CD4-positive, alpha-beta T cell treated with Interleukin-4 for 1 hour (primary cell): ENCODE measurements at places on chromosomes 3 and 15.
A peak's percentile ranks its signal among the peaks of the same experiment; 100 is the strongest.

GRCh38 chr3:11653298-11654055 lies 9.8 kb upstream of the VGLL4 start:
- no peak for DNase-seq

DNA sequence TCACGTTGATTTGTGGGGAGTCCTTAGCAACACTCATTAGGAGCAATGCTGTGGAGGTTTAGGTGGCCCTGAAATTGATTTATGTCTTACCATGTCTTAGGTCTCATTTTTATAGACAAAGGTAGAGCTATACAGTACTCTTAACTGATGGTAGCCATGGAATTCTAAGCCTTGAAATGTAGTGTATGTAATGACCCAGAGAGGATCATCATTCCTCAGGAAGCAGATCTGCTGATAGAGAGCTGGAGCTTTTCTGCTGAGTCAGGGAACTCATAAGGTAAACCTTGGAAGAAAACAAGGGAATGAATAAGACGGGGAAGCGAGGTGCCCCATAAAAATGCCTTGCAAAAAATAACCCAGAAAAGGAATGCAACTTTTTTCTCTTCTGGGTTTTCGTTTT lies 34.0 kb upstream of the ZNF639 start:
- DNase-seq, result no peak

- no peak for DNase-seq
Measured at GRCh38 chr3:107110596-107111305, 266.5 kb upstream of the CCDC54 start.

DNA sequence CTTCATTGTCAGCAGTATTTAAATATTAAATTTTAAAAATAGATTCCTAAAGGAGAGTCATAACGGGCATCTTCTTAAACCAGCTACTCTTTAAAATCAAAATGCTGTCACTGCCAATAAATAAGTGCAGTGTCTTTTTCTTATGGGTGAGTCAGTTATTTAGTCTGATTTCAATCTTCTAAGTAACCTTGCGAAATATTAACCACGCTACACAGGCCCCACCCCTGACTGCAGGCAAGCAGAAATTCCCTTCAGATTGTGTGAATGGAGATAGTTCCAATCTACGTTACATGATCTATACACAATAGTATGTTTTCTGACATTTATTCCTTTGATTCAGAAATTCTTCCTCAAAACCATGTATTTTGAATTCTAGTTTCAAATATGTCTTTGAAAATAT lies 141.5 kb downstream of the GADL1 start:
- no peak for DNase-seq

- no peak for DNase-seq
Measured at GRCh38 chr3:40521254-40521653, 3.5 kb upstream of the ZNF621 start.

DNA sequence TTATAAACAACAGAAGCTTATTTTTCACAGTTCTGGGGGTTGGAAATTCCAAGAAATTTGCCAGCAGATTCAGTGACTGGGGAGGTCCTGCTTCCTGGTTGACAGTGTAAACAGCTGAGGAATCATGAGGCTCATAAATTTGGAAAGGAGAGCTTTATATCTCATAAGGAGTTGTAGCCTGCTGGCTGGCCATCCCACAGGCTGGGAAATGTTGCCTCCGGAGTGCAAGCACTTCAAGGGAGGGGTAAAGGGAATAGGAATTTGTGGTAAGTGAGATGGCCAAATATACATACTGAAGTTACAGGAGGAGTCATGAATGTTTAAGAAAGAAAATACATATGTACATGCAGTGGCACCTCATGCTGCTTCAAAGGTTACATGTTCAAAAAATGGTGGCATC lies 217.2 kb upstream of the CBLB start:
- no peak for DNase-seq

DNA sequence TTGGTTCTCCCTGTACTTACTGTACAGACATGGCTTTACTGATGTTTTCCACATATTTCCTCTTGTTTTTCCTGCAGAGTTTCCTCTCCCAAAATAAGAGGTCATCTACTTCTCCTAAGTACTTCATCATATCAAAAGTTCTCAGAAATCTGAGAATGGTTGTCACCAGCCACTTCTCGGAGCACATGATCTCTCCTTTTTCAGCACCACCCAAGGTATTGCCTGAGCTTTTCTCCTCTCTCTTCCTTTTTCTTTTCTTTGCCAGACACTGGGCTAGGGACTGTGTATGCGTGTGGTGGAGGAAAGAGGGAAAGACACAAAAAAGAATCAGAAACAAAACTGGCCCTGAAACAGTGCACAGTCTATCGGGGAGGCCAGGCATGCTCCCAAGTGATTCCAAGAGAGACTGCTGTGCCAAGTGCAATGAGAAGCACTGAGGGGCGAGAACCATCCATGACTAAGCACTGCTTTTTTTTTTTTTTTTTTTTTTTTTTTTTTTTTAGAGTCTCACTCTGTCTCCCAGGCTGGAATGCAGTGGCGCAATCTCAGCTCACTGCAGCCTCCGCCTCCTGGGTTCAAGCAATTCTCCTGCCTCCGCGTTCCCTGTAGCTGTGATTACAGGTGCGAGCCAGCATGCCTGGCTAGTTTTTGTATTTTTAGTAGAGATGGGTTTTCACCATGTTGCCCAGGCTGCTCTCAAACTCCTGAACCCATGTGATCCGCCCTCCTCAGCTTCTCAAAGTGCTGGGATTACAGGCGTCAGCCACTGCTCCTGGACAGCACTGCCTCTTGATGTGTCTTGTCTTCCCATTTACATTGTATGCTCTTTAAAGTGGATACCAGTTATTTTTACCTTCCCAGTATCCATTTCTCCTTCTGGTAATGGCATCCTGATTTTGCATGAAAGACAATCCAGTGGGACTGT lies 194.0 kb upstream of the FEZF2 start:
- DNase-seq, result no peak

DNA sequence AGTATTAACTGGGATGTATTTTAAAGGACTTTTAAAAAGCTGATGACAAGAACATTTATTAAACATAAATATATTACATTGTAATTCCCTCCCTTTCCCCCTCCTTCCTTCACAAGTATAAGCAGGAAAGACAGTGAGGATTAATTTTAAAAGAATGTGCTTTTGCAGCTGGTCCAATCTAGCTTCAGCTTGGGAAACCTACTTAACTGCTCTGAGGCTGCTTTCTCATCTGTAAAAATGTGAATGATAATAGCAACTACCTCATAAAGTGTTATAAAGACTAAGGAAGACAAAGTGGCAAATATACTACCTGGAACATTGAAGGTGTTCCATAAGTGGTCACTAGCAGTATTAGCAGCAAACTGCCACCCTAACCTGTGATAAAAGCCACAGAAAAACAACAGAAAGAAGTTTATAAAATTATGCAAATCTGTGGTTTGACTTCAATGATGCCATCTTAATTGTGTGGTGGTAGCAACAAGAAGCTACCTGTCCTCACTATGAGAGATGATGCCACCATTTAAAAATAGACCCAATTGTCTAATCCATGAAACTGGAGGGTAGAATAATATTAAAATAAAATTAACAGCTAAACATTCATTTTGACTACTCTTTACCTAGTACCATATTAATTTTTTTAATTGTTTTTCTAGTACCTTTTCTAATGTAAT lies 20.0 kb downstream of the DHX36 start:
- DNase-seq, result no peak

DNA sequence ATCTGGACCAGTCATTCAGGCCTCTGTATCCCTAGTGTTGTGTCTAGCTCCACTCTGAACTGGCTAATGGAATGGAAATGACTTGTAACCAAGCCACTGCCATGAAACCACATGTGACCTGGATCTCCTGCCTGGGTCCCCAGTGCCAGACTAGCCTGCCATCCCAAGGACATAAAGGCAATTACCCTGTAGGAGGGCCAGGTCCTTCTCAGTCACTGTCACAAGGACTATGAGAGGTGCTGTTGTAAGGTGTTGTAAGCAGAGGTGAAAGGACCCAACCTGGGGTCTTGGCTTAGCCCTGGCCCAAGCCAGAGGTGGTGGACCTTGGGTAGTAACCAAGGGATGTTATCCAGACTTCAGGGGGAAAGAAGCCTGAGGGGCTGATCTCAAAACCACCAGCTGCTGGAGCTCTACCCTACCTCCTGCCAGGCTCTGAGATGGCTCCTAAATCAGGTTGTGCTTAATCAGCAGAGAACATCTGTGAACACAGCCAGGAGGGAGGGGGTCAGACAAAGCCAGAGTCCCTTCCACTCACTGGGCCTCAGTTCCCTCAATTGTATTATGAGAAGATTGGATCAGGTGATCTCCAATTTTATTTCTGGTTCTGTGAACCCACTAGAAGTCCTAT lies 15.7 kb upstream of the KLHL24 start:
- DNase-seq, result no peak

GRCh38 chr15:34262362-34262761 lies 37.5 kb downstream of the EMC4 start:
- DNase-seq, result no peak

- no peak for DNase-seq
Measured at GRCh38 chr15:55588815-55589115, 620 bp upstream of the PYGO1 start.

GRCh38 chr3:109943181-109943580 lies 605.8 kb upstream of the DPPA4 start:
- DNase-seq, result no peak

DNA sequence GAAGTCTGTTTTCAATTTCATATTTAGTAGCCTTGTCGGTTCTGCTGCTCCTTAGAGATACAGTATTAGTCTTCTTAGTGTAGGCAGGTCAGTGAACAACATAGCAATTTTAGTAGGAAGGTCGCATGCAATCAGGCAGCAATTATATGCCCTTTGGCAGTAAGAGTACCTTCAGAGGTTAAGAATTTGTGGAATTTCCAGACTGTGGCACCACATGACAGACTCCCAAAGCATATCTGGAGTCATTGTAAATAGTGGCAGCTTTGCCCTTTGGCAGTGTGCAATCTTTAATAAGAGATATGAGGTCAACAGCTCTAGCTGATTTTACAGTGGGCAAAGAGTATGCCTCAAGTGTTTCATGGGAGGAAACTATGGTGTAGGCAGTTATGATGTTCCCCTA lies 1532.5 kb upstream of the CADM2 start:
- no peak for DNase-seq

DNA sequence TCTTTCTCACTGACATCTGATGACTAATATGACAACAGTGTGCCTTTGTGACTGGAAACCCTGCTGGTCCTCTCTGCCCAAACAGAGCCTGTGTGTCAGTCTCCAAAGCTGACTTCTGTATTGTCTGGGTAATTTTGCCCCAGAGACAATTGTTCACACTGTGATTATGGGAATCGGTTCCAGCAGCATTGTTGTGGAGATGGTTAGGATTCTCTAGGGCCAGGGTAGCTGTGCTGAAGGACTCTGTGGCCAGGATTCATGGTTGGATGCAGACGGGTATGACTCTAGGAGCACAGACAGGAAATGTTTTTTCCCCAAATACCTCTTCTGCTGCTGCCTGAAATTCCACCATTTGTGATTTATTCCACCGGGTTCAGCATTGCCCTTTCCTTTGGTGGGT lies 57.5 kb upstream of the ITGA11 start:
- DNase-seq, result no peak

- no peak for DNase-seq
Measured at GRCh38 chr3:157131861-157132260, 28.1 kb downstream of the CCNL1 start.

DNA sequence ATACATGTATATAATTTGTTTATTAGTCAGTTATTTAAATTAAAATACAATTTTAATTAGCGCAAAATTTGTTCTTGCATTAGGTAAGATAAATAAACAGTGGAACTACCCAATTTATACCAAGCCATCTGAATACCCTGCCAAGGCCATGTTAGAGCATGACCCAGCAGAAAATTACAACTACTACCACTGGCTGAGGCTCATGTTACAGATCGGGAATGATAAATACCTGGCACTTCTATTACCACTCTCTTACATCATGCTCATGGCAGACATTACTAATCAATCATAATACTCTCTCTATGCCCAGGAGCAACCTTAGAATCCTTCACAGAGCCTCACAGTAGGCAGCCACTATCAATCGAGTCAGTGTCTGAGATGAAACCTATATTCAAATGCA lies 21.2 kb upstream of the LMOD3 start:
- no peak for DNase-seq

GRCh38 chr3:133040696-133041523 lies 2.7 kb downstream of the TMEM108 start:
- no peak for DNase-seq

DNA sequence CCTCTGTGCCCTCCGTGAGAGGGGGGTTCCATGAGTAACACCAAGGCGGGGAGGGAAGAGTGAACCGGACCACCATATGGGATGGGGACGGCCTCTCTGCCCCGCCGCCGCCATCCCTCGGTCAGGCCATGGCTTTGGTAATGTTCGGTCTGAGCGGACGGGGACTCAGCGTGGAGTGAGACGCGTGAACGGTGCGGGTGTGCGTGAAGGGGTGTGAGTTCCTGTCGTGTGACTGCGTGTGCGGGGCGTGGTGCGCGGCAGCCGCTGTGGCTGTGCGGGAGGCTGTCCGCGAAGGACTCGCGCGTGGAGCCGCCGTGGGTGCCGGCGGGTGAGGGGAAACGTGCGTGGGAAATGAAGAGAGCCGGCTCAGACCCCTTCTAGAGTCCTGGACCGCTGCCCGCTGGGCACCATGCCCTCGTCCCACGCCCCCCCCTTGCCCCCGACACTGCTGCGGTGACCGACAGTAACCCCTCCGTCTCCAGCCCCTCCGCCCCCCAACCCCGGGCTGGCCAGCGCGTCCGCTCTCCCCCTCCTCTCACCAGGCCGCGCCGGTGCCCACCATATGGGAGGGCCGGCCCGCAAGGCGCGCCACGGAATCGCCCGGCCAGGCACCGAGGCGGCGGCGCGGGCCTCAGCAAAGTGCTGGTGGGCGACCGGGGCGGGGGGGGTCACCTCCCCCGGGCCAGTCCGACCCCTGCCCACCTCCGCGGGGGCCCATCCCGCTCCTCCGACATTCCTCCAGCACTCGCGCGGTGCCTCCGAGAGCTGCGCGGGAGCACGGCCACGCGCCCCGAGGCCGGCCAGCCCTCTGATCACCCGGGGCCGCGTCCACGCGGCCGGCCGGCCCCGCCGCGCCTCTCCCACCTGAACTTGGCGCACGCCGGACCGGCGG lies 589 bp downstream of the KLF15 start:
- peak; percentile 23 for DNase-seq

GRCh38 chr3:187746059-187746441 lies 782 bp upstream of the BCL6 start:
- DNase-seq, result no peak

- DNase-seq, result no peak
Measured at GRCh38 chr3:9809239-9809614, 835 bp upstream of the TTLL3 start.

DNA sequence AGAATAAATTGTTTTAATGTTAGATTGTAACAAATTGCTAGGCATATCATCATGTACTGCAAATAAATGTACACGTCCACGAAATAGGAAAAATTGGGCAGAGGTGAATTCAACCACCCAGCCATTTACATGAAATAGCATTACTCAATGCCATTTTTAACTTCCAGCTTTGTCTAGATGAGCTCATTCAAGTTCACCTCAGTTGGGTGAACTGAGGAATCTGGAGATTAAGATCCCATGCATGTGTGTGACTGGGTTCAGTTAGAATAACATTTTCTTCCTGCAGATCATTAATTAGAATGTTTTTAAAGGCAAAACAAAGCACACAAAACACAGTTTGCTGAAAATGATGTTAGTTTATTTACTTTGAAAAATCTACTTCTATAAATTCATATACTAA lies 767.8 kb upstream of the GOLIM4 start:
- DNase-seq, result no peak
